Neural crest cell (in vitro differentiated cells): ENCODE measurements at places on chromosomes 2 and 18. TPM values are rescaled to one million over a fixed set of nuclear protein-coding genes. Genes with fewer than 3 reads are reported as not detected.

- DNase-seq, result no peak
- no peak overlapping the region for H3K27ac ChIP-seq
- peaks cover 40% of the 10 kb centered on the region for H3K4me1 ChIP-seq
- H3K27me3 ChIP-seq, result no peaks in the 10 kb centered on the region
- H3K4me3 ChIP-seq, result no peak overlapping the region
These were observed 163.8 kb downstream of the SETBP1 start for GRCh38 chr18:44844486-44844885.

- no peak overlapping the region for H3K27ac ChIP-seq
- no peaks in the 10 kb centered on the region for H3K4me1 ChIP-seq
- H3K4me3 ChIP-seq, result no peak overlapping the region
- H3K36me3 ChIP-seq, result no peaks in the 10 kb centered on the region
- H3K27me3 ChIP-seq, result peaks cover 6% of the 10 kb centered on the region
- no peak for DNase-seq
These were observed 21.8 kb upstream of the DCDC2C start for GRCh38 chr2:3681625-3682024.

DNA sequence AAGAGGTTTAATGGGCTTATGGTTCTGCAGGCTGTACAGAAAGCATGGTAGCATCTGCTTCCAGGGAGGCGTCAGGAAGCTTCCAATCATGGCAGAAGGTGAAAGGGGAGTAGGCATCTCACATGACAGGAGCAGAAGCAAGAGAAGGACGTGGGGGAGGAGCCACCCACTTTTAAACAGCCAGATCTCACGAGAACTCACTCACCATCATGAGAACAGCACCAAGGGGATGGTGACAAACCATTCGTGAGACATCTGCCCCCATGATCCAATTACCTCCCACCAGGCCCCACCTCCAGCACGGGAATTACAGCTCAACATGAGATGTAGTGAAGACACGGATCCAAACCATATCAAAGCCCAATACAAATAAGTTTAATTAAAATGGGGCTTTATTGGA lies 113.8 kb downstream of the ATL2 start:
- no peaks in the 10 kb centered on the region for H3K36me3 ChIP-seq
- no peak overlapping the region for H3K4me3 ChIP-seq
- H3K27me3 ChIP-seq, result no peaks in the 10 kb centered on the region
- DNase-seq, result no peak
- H3K27ac ChIP-seq, result no peak overlapping the region

SIX2 gene
- total RNA-seq, result 0.14 TPM in 1 of 2 replicates, not detected in the other

GRCh38 chr2:56127463-56128152 lies 56.2 kb upstream of the CCDC85A start:
- H3K4me3 ChIP-seq, result no peak overlapping the region
- H3K36me3 ChIP-seq, result no peaks in the 10 kb centered on the region

ANKRD62 gene
- total RNA-seq, result not detected in 2 replicates

RND3 gene
- 49.7 and 54.3 TPM in 2 replicates for total RNA-seq

GRCh38 chr2:7639476-7639875 lies 722.3 kb downstream of the RNF144A start:
- H3K27ac ChIP-seq, result no peak overlapping the region
- H3K4me1 ChIP-seq, result no peaks in the 10 kb centered on the region

GRCh38 chr2:149006883-149007543 lies 31.5 kb upstream of the LYPD6B start:
- DNase-seq, result no peak
- peaks cover 4% of the 10 kb centered on the region for H3K4me1 ChIP-seq
- no peaks in the 10 kb centered on the region for H3K27me3 ChIP-seq
- H3K36me3 ChIP-seq, result peaks cover 37% of the 10 kb centered on the region
- H3K4me3 ChIP-seq, result no peak overlapping the region

DNA sequence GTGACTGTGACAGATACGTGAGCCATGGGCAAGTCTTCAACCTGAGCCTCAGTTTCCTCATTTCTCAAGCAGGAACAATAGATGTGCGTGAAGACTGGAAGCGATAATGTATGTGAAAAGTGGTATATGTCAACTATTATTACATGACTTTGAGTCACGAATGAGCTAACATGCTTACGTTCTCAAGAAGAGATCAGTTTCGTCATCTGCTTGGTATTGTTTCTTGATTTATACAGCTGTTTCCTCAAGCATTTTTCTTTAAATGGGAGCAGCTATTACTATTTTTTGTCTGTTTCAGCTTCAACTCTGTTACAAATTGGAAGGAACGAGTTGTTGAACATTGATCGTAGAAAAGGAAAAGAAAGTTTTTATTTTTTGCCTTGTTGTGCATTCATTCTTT lies 48.5 kb upstream of the THOC1 start:
- no peak overlapping the region for H3K4me3 ChIP-seq
- H3K36me3 ChIP-seq, result no peaks in the 10 kb centered on the region
- H3K27ac ChIP-seq, result no peak overlapping the region
- peaks cover 19% of the 10 kb centered on the region for H3K4me1 ChIP-seq
- no peak for DNase-seq
- no peaks in the 10 kb centered on the region for H3K27me3 ChIP-seq

DNA sequence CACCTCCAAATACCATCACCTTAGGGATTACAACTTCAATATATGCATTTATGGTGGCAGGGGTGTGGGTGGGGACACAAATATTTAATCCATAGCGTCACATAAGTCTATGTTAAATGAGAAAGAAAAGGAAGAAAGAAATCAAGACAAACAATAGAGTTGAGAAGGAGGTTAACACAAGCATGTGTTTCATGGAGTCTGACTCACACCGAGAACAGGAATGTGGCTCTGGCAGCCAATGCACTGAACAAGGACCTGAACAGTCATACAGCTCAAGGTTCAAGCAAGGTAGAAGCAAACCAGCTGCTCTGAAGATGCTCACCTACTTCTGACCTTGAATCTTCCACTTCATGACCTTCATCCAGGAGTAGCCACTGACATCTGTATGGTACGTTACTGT lies 36.2 kb upstream of the LPIN1 start:
- no peak for DNase-seq
- no peaks in the 10 kb centered on the region for H3K4me1 ChIP-seq
- no peak overlapping the region for H3K4me3 ChIP-seq
- no peak overlapping the region for H3K27ac ChIP-seq

SP9 gene
- 1.9 TPM in 2 replicates for total RNA-seq
